Stimulated activated naive CD4-positive, alpha-beta T cell treated with Interleukin-2 at 50 U/mL for 16 hours (primary cell): ENCODE measurements at places on chromosomes 1 and 21.

GRCh38 chr1:63152572-63152971 is 169.8 kb upstream of the FOXD3 start:
- DNase-seq = no peak

DNA sequence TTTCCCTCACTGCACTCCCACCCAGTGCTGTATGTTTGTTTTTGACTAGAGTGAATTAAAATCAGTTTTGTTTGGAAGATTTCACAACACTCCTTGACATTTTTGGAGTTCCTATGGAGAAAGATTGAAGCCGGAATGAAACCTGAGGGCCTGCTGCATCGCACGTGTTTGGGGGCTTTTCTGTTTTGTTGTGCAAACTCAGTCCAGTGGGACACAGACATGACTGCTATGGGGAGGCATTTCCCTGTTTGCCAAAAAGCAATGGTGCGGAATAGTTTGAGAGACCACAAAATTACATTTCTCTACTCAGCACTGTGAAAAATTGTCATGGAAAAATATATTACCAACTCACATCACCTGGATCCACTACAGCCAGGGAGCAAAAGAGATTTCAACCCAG is 43.8 kb upstream of the KCNE2 start:
- DNase-seq = no peak

DNA sequence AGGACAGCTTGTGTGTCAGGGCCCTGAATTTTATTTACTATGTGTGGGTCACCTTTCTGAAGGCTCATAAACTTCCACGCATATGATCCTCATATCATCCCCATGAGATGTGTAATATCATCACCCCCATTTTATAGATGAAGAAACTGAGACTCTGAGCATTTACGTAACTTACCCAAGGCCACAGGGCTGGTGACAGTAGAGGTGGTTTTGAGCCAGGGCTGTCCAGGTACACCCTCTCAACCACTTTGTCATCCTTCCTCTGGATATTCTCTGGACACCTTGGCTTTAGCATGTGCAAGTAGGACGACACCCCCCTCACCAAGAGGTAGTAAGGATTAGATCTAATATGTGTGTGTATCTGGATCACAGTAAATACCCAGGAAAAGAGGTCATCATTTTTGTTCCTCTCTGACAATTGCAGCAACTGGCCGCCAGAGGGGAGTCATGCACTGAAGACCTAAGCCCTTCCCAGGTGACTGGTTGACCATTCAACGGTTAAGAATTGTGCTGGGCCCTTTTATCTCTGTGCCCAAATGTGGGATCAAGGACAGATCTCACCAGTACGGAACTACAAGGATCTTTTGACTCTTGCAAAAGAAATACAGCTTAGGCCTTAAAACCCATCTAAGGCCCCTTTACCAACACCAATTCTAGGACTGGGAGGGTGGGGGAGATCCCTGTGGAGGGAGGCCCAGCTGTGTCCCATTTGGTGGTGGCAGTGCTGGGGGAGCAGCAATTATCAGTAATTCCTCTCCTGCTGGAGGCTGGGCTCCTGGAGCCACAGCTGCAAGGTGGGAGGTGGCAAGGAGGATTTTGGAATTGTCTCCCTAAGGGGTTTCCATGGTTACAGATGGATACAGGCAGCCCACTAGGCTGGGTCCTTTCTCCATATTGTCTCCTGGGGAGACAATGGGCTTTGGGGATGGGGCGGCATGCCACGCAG is 13.7 kb upstream of the E2F2 start:
- peak; percentile 60 for DNase-seq

- no peak for DNase-seq
These were observed 5.6 kb upstream of the TTC39A start for GRCh38 chr1:51336004-51336403.

DNA sequence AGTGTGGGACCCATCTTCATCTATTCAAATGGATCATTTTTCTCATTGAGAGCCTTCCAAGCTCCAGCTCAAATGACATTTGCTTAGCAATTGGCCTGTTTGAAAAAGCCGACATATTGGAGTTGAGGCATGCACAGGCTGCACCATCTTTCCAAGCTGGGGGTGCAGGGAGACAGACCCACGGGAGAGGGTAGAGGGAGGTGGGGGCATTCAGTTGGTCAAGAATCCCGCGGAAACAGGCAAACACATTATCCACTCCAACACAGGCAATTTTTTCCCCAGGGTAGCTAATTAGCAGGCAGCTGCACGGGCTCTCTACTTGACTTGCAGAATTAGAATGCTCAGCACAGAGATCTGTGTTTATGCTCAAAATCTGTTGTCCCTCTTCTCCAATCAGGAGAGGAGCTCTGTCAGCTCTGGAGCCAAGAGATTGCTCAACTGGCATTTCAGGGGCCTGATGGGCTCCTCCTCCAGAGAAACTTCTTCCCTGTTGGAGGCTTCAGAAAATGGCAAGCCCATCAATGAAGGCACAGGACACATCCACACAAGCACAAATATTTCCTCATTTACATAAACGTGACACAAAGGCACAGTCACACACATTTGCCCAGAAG is 267.8 kb downstream of the FOXD2 start:
- no peak for DNase-seq

- DNase-seq = no peak
These were observed 11.3 kb upstream of the RIPK4 start for GRCh38 chr21:41777951-41778815.

DNA sequence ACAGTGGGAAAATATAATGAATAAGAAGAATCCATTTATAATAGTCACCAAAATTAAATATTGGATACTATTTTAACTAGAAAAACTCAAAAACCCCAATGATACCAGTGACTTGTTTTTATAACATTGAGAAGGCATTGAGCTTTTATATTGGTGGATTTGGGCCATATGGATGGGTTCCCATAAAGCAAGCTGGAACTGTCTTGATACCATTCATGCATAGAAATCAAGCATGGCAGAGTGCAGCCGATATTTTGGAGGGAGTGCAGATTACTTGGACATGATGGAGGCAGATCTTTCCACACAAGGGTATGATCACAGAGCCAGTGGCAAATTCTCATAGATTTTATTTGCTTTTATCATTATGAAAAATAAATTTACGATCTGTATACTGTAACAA is 3.8 kb upstream of the RWDD3 start:
- no peak for DNase-seq

DNA sequence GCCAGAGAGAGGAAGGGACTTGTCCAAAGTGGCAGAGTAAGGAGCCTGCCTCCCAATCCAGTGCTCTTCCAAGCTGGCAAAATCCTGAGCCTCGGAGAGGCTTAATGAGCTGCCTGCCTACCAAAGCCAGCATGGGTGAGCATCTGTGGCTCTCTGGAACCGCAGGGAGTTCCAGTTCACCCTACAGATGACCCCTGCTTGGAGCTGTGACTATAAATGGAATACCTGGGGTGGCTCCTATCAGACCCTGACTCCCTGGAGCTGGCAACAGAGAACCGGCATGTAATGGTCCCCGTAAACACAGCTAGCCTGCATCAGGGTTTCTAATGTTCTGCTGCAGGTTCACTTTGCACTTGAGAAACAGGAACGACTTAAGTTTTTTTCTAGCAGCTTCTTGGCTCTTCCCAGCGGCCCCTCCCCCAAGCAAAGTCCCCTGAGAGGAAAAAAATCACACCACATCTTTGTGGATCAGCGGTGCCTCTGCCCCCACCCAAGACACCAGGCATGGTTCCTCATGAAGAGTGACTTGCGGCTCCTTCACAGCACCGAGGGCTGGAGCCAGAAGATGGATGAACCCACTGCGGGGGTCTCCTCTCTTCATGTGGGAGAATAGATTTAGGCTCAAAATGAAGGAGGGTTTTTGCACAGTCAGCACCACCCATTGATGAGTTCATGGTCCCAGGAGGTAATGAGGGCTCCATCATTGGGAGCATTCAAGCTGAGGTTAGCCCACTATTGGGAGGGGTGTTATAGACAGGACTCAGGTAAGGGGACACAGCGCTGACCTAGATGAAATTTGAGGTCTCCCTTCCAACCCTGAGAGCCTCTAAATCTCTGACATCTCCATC is 79.0 kb downstream of the SYT2 start:
- no peak for DNase-seq

DNA sequence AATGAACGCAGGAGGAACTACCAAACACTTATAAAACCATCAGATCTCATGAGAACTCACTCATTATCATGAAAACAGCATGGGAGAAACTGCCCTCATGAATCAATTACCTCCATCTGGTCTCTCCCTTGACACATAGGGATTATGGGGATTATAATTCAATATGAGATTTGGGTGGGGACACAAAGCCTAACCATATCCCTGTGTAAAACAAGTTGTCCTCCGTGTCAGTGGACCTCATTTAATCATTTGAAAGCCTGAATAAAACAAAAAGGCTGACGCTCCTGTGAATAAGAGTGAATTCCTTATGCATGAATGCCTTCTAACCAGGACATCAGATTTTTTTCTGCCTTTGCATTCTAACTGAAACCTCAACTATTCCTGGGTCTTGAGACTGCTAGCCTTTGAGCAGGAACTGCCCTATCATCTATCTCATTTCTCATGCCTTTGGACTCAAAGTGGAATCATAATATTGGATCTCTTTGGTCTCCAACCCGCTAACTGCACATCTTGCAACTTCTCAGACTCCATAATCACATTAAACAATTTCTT is 648.8 kb downstream of the ADGRL2 start:
- no peak for DNase-seq

- DNase-seq = no peak
These were observed 125.8 kb downstream of the KAZN start for GRCh38 chr1:14724246-14724645.

GRCh38 chr1:172948457-172948856 is 102.3 kb downstream of the TNFSF18 start:
- no peak for DNase-seq
